Globus pallidus (tissue), 1 donor: ENCODE measurements at places on chromosomes 7 and 10.

- no peak for DNase-seq
Measured at GRCh38 chr7:103996017-103996551, 6.6 kb upstream of the RELN start.

DNA sequence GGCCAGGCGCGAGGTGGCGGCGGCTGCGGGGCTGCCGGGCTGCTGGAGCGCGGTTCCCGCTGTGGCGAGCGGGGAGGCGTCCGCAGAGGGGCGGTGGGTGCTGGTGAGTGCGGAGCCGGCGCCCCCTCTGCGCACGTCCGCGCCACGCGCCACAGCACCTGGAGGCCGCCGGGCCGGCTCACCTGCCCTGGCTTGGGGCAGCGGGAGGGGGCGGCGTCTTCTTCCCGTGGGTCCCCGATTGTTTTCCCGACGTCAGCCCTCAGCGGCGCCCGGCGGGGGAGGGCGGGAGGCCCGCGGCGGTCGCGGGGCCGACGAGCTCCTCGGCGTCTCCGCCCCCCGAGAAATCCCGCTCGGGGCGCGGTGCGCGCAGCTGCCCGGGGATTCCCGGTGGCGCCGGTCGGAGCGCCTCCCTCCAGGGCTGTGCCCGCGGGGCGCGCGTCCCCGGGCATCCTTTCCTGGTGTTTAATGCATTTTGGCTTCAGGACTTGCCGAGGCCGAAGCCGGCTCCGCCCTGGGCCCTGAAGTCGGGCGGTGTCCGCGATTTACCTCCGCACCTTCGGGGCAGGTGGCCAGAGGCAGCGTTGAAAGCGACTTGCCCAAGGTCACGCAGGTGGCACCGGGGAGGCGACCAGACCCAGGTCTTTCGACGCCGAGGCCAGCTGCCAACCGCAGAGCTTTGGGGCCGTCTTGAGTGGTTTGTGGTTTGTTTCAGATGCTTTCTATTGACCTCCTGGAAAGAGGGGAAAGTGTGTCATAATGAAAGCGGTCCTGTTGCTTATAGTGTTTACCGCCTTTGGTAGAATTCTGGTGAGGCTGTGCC lies 561 bp downstream of the PLEKHA1 start:
- peak; percentile 51 for DNase-seq

GRCh38 chr10:4780782-4781181 lies 45.2 kb upstream of the AKR1E2 start:
- DNase-seq: no peak

DNA sequence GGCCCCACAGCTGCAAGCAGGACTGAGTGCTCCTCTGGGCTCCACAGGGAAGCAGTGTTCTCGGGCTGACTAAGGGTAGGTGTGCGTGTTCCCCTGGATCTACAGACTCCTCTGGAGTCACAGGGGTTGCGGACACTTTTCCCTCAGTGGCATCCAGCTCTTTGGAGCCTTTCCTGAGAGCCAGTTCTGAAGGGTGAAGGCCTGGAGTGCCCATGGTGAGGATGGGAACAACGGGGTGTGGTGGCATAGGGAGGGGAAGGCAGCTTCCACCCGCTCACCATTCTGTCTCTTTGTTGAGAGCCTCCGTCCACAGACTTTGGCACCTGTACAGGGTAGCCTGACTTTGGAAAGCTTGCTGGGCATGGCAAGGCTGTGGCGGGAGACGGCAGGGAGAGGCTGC lies 104.1 kb upstream of the PCBD1 start:
- DNase-seq: no peak

DNA sequence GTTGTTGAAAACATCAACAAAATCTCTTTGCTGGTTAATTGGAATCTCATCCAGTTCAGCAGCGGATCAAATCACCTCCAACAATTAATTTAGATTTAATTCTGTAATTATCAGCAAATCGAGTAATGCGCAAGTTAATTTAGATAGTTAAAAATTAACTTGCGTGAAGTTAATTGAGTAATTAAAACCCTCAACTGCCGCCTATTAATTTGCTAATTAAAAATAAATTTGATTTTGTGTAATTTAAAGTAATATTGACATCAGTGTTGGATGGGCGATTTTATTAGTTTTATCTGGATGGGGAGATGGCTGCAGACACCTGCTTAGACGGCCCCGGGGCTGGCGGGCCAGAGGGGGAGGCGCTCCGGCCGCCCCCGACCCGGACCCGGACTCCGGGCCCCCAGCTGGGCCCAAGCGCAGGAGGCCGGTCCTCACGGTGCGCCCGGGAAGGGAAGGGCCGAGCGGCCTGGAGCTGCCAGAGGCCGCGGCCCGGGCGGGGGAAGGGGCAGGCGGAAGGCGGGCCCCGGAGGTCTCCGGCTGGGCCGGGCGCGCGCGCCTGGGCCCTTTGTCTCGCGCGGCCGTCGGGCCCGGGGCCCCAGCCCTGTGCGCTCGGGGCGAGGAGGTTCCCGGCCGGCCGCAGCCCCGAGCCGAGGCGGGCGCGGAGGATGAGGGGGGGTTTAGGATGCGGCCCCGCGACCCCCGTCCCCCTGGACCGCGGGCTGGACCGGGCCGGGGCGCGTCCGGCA lies 3.3 kb upstream of the UNCX start:
- no peak for DNase-seq

- no peak for DNase-seq
Measured at GRCh38 chr7:84294847-84295455, 100.4 kb upstream of the SEMA3A start.

DNA sequence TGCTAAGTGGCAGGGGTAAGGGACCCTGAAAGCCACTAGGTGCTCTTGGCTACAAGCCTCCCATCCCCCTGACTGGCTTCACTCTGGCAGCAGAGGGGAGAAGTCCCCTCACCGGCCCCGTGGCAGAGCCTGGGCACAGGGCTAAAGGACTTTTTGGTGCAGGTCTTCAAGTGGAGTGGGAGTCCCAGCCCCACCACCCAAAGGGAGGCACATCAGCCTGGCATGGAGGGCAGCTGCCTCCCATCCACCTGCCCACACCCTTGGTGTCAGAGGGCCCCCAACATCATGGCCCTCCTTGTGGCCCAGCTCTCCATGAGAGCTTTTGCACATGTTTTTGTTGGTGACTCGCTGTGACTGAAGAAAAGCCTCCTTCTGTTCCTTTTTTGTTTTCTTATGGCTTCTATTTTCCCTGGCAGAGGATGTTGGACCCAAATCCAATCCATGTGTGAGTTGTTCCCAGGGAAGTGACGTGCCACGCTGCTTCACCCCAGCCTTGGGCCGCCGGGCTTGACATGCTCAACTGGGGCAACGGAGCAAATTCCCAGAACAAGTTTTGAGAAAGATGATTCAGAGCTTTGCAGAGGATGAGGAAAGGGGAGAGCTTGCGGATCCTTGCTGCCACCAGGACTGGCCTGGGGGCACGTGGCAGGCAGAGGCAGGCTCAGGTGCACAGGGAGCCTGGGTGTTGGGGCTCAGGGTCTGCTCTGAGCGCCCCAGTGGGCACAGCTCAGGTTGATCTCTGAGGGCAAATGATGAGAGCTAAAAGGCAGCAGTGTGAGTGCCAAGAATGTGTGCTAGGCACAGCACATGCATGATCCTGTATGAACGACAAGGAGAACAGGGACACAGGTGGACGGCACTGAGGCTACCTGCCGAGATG lies 1.9 kb upstream of the AEBP1 start:
- DNase-seq: no peak

DNA sequence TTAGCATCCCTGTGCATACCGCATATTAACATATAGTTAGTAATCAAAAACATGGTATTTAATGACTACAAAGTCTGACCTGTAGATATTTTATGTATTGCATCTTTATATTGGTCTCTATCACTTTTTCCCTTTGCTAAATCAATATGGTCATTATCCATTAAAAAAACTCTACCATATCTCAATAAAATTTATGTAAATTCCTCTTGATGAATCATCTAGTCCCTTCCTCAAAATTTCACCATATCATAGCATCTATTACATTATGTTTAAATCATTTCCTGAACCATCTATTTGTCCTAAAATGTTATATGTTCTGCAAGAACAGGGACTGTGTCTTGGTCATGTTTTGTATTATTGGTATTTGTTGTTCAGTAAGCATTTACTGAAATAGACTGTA lies 7.7 kb upstream of the ING3 start:
- DNase-seq: no peak

- peak; percentile 90 for DNase-seq
Measured at GRCh38 chr10:110794808-110795207, 76.9 kb upstream of the PDCD4 start.

- no peak for DNase-seq
Measured at GRCh38 chr7:116636997-116637396, 35.0 kb upstream of the MET start.

DNA sequence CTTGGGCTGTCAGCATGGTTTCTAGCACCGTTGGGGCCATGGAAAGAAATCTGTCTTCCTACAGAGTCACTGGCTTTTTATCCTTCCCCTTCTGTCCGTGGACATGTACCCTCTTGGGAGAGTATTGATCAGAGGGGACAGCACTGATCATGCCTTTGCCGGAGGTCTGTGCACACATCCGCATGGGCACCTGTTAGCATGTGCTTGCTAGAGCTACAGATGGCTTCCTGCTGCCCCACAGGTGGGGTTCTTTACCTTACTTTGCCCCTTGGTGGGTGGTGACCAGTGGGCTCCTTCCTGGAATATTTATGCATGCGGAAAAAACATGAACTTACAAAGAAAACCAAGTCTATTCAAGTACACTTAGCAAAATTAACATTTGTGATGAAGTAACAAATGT lies 24.9 kb downstream of the RPS24 start:
- no peak for DNase-seq

DNA sequence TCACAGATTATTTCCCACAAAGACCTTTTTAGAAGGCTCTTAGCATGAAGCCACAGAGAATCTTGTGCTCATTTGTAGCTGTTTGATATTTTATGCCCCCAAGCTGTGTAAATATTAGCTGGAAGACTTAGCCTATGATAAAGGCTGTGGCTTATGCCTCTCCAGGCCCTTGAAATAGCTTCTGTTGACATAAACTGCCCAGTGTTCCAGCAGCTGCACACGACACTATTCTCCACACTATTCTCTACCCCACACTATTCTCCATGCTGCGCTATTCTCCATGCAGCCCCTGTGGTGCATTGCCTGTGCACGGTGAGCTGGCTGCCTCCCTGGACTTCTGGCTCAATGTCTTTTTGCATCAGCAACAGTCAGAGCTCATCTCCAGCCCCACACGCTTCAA lies 13.1 kb downstream of the DDC start:
- no peak for DNase-seq

DNA sequence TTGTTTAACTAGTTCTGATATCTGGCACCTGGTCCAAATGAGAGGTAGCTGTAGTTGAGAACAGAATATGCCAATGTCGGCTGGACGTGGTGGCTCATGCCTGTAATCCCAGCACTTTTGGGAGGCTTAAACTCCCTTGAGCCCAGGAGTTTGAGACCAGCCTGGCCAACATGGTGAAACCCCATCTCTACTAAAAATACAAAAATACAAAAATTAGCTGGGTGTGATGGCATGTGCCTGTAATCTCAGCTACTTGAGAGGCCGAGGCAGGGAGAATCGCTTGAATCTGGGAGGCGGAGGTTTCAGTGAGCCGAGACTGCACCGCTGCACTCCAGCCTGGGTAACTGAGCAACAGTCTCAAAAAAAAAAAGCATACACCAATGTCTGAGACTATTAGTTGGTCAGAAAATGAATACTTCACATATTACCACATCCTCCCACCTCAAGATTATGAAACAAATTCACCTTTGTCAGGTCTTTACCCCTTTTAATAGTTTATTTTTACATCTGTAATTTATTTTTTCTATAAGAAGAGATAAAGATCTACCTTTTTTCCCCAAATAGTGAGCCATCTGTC lies 38.8 kb downstream of the EPC1 start:
- no peak for DNase-seq

DNA sequence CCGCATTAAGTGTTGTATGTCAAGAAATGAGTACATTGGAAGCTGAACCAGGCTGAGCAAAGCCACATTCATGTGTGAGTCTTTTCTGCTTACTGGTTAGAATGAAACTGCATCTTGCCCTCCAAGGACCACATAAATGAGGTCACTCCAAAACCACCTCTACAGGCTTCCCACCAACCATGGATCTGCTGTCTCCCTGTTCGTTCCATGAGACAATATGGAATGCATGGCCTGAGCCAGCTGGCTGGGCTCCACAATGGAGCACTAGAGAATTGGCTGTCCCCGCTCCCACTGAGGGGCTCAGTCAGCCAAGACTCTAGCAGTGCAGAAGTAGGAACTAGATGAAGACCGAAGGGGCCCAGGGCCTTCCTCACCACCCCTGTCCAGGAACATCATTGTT lies 120.8 kb downstream of the TNS3 start:
- no peak for DNase-seq

- DNase-seq: no peak
Measured at GRCh38 chr10:35420827-35421552, 84.7 kb downstream of the CCNY start.

DNA sequence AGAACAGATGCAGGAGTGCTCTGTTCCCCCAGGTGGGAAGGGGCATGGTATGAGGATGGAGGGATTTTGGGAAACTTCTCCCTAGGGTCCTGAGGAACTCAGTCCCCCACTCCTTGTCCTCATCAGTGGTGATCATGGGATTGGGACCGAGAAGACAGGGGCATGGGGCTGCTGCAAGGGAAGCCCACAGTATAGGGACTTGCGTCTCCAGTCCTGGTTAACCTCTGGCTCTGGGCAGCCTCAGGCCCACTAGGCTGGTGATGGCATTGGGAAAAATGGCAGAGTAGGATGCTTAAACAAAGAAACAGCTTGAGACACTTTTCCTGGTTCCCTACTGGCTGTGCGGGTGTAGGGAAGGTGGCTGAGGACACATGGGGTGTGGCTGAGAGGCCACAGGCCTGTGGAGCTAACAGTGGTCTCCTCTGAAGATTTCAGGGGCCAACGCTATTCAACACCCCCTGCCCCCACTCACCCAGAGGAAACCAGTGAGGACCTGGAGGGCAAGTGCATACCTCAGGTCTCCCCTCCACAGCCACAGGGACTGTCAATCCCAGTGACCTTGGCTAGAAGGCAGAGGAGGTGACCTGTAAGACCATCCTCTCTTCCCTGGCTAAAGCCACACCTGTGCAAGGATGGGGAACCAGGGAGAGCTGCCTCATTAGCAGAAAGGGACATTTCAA lies 261.3 kb downstream of the CCSER2 start:
- no peak for DNase-seq

DNA sequence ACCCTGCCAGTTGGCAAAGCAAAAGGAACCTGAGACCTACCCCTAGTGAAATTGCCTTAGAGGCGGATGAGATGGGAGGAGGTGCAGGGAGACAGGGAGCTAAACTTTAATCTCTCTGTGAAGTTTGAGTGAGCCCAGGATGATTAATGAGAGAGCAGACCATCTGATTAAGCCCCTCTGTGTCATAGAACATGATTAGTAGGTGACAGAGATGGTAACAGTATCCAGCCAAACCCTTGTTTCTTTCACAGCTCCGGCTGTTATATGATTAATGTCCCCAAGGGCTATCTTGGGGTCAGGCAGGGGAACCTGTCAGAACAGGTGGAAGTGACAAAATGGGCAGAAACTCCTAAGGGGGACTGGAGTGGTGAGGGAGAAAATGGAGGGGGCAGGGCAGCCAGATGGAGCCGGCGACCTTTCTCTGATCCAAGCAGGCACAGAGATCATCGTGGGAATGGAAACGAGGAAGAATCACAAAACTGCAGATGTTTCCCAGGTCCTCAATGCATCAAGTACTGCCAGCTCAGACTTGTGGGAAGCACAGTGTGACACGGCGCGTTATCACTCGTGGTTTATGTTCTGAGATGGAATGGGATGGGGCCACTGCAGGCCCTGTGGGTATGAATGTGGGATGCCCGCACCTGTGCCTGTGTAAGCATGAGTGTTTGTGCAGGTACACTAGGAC lies 684.2 kb downstream of the LRMDA start:
- DNase-seq: no peak
